ENCODE measurements at places on chromosomes 12 and 14. TPM values are rescaled to one million over a fixed set of nuclear protein-coding genes. Genes with fewer than 3 reads are reported as not detected.

The CEBPE gene
- not detected for total RNA-seq

The RPGRIP1 gene
- total RNA-seq = 1.7 TPM

The LHX5 gene
- total RNA-seq = not detected

The NEUROD4 gene
- not detected for total RNA-seq
